ENCODE measurements at places on chromosomes 2 and 18. TPM values are rescaled to one million over a fixed set of nuclear protein-coding genes. Genes with fewer than 3 reads are reported as not detected.

The SLC38A11 gene
- total RNA-seq: not detected

The CXCR1 gene
- total RNA-seq: not detected

- DNase-seq: no peak
Observed at GRCh38 chr2:37865640-37866039, 59.4 kb upstream of the RMDN2 start.

- DNase-seq: no peak
Observed at GRCh38 chr18:55457028-55457427, 131.0 kb downstream of the TCF4 start.

GRCh38 chr2:34656632-34657031 is 1057.5 kb upstream of the FAM98A start:
- DNase-seq: no peak
